ENCODE measurements at places on chromosomes 16 and 17.
A peak's percentile ranks its signal among the peaks of the same experiment; 100 is the strongest.

- no peak for DNase-seq
Observed at GRCh38 chr16:87367529-87367928, 16.0 kb downstream of the FBXO31 start.

DNA sequence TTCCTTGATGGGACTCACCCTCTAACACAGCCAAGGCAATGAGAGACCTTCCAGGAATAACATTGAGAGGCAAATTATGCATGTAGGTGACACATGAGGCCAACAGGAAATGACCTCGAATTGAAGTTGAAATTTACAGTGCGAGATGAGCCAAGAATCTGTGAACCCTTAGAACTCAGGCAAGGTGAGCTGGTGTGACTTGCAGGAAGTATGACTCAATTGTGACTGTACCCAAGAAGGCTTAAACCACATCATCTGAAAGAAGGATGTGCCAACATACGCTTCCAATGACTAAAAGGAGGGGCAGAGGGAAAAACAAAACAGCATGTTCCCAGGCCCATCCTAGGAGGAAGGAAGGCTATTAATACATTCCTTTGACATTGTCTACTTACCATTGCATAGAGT is 44.8 kb downstream of the PITPNC1 start:
- no peak for DNase-seq

GRCh38 chr17:49523706-49524472 is 28.8 kb downstream of the NGFR start:
- no peak for DNase-seq

- DNase-seq: no peak
Observed at GRCh38 chr17:7858522-7858810, 663 bp downstream of the CYB5D1 start.

DNA sequence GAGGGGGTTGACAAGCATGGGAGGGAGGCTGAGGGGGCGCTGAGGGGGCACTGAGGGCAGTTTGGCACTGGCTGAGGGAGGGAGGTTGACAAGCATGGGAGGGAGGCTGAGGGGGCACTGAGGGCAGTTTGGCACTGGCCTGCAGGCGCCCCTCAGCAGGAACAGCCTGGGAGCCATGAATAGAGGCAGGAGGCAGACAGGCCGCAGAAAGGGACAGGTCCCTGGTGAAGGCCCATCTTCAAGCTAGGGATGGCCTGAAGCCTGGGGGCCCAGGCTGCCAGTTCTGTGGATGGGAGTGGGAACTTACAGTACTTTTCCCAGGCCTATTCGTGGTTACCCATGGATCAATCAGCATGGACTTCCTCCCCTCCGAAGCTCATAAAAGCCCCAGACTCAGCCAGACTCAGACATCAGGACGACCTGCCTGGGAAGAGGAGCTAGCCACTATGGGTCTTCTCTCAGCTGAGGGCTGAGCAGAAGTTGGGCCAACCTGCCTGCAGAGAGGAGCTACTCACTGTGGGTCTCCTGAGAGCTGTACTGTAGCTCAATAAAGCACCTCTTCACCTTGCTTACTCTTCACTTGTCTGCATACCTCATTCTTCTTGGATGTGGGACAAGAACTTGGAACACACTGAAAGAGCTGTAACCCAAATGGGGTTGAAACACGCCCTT is 72.8 kb upstream of the BRD7 start:
- peak; percentile 55 for DNase-seq

GRCh38 chr16:65218348-65218747 is 96.5 kb upstream of the CDH11 start:
- DNase-seq: no peak

GRCh38 chr17:17351356-17351891 is 48.3 kb downstream of the NT5M start:
- no peak for DNase-seq

DNA sequence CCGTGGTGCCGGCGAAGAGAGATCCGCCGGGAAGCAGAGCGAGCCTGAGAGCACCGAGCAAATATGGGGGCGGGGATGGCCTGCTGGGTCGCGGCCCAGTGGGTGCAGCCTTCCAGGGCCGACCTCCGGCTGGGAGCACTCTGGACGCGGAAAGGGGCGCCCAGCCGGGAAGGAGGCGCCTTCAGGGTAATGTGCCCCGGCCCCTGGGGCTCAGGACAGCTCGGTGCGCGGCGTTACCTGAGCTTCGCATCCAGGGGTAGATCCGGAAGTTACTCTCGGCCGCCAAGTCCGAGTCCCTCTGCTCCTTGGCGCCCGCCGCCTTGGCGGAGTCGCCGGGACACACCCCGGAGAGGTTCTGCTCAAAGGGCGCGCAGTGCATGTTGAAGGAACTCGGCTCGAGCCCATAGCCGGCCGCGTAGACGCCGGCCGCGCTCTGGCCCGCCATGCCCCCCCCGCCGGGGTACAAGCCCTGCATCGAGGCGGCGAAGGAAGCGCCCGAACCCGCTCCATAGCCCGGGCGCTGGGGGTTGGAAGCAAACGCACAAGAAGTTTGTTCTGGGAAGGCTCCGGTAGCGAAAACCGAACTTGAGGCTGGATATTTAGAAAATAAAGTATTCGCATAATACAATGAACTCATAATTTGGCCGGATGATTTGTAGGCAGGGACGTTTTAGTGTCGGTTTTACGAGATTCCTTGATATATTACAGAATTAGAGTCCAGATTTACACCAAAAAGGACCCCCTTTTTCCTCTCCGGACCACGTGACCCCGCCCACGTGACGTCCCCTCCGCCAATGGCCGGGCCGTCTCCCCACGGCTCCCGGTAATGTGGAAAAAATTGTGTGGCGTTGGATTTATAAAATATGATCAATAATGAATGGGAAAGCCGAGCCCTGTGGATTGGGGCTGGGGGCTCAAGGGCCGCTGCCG is at the start of gene HOXB7:
Gene HOXB7 (minus strand): TSS at position 736 of the 930 bp plus-strand sequence. CDS start 99 bp downstream, at position 637.
- no peak for DNase-seq

- no peak for DNase-seq
Observed at GRCh38 chr16:23071196-23072083, 77.8 kb downstream of the USP31 start.

DNA sequence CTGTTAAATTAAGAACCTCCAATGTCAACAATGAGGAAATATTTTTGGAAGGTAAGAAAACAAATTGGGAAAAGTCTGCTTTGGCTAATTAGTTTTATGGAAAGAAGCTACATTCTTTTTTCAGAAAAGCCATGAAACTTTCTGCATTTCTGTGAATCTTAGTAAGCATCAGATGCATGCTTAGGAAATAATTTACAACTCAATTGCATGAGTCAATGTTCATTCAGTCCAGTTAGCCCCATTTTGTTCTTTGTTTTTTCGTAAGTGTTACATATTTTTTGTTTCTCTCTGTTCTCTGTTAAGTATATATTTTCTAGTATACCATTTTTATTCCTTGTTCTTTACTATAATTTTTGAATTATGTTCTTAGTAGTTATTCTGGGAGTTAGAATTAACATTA is 195.2 kb upstream of the KIF2B start:
- no peak for DNase-seq

DNA sequence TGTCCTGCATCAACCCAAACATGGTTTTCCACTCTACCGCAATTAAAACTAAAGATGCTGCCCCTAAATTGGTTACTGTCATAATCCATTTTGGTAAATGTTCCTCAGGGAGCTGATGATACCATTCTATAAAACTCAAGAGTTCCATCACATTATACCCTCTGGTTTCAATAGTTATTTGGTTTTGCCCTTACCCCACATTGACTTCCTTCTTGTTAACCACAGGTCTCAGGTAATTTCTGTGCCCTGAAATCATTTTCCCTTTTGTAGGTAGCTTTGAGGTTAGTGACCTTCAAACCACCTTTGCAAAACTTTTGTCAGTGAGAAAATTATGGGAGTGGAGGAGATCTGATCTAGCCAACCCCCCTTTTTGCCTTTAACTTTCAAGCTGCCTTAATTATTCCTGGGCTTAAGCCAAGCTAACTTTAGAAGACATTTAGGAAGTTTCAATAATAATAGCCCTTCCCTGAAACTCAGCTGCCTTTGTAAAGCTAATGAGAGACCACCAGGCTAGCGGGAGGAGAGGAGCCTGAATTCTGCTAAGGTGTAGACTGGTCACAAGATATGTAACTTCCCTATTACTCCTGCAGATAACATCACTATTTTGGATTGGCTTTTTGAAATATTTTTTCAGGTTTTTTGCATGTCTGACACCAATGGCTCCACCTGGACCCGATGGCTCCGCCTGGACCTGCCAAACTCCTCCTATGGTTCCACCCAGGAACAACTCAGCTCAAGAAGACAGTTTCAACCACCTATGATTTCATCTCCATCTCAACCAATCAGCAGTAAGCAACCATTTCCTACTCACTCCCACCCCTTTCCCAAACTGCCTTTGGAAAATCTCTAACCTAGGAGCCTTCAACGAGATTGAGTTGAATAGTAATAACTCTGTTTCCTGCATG is 224.9 kb downstream of the HS3ST3B1 start:
- DNase-seq: no peak

GRCh38 chr17:2853283-2854142 is 57.3 kb downstream of the RAP1GAP2 start:
- peak; percentile 70 for DNase-seq

GRCh38 chr17:9272501-9273200 is 251.3 kb downstream of the NTN1 start:
- no peak for DNase-seq

GRCh38 chr17:79203657-79204056 is 129.0 kb downstream of the ENGASE start:
- no peak for DNase-seq

GRCh38 chr17:82277851-82278250 is 4.4 kb upstream of the CSNK1D start:
- no peak for DNase-seq

- no peak for DNase-seq
Observed at GRCh38 chr16:28986492-28986891, 1.6 kb downstream of the LAT start.

GRCh38 chr16:11735787-11736186 is 6.9 kb downstream of the TXNDC11 start:
- DNase-seq: no peak

GRCh38 chr16:62720651-62721050 is 684.4 kb upstream of the CDH8 start:
- no peak for DNase-seq

DNA sequence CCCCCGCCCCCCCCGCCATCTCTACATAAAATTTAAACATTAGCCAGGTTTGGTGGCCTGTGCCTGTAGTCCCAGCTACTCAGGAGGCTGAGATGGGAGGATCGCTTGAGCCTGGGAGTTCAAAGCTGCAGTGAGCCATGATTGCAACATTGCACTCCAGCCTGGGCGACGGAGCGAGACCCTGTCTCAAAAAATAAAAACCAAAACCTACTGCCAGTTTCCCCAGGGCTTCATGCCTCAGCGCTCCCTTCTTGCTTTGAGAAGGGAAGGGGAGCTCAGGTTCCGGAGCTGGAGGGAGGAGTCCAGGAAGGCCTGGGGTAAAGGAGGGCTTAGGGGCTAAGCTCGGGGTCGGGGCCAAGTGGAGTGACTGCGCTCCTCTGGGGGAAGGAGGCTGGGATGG is 20.5 kb downstream of the PLCD3 start:
- DNase-seq: no peak
